Omental fat pad (tissue), 4 donors: ENCODE measurements at places on chromosomes 6 and 20.

DNA sequence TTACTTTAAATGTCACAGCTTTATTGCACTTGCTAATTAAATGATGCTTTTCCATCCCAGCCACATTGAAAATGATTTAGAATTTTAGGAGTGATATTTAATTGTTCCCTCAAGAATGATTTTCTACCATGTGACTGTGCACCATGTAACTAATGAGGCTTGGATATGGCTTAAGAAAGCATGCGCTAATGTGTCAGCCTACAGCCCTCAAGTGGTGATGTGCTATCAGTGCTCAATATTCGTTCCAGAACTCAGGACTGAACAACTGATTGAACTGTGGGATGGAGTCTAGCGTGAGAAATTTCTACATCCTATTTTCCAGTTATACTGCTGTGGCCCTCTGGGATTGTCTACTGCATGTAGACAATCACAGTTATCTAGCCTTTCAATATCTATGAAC is 71.5 kb downstream of the PKIB start:
- no peak for DNase-seq

DNA sequence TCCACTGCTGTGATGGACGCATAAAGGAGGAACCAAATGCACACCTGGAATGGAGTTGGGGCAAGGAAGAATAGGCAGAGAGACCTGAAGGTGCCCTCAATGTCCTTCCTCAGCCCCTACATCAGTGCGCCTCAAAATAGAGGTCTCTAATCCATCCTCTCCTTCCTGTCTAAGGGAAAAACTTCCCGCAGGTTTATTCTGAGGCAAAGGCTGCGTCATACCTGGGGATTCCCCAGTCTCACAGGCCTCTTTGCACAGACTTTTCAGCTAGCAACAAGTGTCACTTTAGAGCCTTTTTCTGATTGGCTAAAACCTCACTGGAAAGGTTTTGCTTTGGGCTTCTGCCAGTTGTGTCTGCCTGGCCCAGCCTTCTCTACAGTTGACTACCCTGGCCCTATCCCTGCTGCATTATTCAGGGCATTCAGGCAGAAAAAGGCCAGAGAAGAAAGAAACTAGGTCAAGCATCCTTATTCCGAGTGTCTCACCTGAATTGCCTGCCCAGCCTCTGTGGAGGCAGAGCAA is 1.8 kb upstream of the HLA-DQB1 start:
- no peak for DNase-seq

DNA sequence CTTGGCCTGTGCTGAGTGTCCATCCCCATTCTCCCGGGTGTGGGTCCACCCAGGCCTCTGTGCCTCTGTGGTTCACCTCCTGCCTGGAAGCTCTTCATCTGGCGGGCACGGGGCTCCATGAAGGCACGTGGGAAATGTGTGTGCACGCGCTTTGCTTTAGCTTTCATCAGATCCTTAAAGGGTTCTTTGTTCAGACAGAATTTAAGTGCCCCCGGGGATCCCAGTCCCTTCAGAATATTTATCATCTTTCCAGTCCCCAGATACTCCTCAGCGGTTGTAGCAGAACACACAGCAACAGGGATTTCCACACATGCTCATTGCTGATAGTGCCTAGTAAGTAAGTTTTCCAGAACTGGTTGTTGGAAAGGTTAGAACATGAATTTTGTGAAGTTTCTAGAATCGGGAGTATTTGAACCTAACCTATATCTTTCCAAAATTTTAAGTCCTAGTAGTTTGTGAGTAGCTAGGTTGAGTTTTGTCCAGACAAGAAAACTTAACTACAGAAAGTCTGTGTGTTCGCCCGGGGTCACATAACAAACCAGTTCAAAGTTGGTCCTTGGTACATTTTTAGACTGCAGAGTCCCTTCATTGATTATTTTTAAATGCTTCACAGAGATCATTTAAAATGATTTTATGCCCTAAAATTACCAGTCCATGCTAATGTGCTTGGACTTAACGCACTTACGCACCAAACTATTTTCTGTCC is 67.7 kb downstream of the RPP40 start:
- no peak for DNase-seq

- no peak for DNase-seq
These were observed 455.8 kb upstream of the MAP3K7 start for GRCh38 chr6:91042656-91043055.

- DNase-seq, result no peak
These were observed 856 bp downstream of the TP53TG5 start for GRCh38 chr20:45377269-45377668.

GRCh38 chr20:57959018-57959417 is 249.2 kb upstream of the PMEPA1 start:
- no peak for DNase-seq

- DNase-seq, result no peak
These were observed 850.0 kb downstream of the DHX35 start for GRCh38 chr20:39812116-39812515.

DNA sequence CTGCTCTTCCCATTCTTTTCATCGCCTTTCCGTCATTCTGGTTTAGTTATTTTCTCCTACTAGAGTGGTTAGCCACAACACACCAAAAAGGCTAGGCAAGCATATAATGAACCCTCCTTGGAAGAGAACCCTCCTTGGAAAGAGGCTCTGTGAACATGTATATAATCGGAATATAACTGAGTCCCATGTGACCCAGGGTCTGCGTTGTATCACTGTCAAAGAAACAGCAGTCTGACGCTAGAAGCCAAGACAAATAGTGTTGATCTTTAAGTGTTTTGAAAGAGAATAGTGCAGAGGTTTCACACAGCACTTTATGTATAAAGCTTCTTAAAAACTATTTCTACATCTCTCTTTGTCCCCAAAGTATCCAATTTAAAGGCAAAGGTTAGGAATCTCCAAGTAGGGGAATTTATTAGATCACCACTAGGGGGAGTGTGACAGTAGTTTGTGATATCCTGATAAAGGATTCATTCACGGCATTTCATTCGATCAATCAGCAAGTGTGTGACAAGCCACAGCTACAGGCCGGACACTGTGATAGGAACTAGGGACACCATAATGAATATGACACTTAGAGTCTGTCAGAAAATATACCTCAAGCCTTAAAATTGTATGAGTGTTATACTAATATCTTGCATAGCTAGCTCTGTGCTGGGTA is 395.3 kb downstream of the CD109 start:
- no peak for DNase-seq

DNA sequence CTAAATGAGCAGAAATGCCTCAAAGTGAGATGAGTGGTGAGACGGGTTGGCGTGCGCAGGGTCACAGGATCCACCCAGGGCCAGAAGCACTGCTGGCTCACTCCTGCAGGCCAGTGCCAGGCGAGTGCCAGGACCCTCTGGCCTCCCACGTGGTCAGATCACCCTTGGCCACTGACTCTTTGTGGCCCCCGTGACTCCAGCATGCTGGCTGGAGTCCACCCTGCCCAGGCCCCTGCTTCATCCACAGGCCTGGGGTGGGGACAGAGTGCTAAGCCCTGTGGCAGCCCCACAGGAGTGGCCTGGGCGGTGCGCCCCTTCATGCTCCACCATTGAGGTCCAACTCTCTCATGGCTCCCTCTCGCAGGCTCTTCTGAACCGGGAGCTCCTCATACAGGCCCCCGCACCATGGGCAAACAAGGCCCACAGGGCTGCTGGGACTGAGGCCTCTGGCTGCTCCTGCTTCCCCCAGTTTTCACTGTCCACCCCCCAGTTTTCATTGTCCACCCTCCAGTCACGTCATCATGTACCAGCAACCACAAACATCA is 61.6 kb downstream of the ABHD12 start:
- DNase-seq, result no peak

DNA sequence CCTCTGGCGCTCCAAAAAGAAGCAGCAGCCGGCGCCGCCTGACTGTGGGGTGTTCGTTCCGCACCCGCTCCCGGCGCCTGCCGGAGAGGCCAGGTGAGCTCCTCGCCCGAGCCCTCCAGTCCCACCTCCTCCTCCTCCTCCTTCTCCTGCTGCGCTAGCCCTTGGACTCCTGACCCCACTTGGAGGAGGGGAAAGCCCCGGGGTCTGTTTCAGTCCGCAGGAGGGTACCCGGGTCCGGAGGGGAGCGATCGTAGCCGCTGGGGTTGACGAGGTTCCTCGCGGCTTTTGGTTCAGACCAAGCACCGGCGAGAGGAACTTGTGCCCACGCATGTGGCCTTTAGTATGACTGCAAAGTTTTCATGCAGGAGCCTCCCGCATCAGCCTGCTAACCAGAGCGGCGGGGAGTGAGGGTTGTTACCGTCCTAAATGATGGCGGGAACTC is 493 bp downstream of the CRYBG1 start:
- no peak for DNase-seq

DNA sequence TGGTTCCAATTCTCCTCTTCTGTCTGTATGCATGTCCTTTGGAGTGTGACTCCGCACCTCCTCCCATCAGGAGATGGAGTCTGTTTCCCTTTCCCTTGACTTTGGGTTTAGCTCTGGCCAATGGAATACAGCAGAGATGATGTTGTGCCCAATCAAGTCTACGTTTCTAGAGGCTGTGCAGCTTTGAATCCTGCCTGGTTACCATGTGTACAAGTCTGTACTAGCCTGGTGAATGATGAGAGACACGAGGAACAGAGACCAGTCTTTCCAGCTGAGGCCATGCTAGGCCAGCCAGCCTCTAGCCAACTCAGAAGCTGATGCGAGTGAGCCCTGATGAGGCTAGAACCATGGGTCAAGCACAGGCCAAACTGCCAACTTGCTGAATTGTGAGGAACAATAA is 83.2 kb downstream of the LAMP5 start:
- DNase-seq, result no peak

DNA sequence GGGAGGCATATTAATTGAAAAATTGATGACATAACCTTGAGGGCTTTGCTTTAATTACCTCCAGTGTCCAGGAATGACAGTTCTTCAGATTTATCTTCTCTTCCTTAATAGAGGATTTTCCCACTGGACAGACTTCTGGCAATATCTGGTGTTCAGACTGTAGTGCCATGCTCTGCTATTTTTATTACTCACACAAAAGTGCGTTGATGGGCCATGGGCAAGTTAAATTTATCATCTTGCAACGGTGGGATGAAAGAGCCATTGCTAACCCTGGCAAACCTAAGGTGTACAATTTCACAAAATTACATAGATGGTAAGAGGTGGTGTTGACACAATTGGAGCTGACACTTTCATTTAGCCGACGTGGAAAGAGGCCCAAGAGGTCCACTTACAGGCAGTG is 253.7 kb upstream of the PLCB4 start:
- DNase-seq, result no peak

- DNase-seq, result no peak
These were observed 142.5 kb upstream of the FERMT1 start for GRCh38 chr20:6265204-6265904.

DNA sequence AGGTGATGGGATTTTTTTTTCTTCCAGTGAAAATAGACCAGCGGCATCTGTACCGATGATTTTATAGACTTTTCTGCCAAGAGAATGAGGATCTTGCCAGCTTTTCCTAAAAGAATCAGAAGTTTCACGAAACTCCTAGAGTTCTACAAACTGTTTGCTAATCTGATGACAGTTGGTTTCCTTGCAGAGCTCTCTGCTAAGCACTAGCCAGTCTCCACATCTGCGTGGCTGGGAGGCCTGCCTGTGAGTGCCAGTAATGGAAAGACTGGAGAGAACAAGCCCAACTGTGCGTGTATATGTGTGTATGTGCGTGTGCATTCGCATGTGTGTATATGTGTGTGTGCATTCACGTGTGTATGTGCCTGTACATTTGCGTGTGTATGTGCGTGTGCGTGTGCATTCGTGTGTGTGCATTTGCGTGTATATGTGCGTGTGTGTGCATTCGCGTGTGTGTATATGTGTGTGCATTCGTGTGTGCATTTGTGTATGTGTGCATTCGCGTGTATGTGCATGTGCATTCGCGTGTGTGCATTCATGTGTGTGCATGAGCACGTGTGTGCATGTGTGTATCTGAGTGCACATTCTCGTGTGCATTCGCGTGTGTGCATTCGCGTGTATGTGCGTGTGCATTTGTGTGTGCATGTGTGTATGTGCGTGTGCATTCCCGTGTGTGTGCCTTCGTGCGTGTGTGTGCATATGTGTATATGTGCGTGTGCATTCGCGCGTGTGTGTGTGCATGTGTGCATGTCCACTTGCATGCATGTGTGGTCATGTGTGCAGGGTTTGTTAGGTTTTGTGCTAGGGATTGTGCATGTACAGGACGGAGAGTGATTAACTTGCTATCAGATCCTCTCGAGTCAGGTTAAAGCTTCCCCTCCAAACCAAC is 379.4 kb downstream of the TAF4 start:
- no peak for DNase-seq

DNA sequence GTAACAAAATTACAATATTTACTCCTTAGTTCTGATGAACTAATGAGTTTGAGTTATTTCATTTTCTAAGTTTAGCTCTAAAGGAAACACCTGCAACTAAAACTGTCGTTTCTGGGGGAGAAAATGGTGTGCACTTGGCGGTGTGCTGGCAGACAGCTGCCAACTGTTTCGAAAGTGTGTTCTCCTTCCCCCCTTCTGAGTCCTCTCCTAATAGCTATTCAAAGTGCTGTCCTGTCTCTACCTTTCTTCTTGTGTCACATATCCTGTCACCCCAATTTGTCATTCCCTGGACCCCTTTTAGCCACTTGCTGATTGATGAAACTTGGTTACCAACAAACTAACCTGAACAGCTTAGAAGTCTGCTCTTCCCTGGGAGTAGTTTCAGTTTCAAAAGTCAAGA is 4.9 kb upstream of the UBE2J1 start:
- no peak for DNase-seq

DNA sequence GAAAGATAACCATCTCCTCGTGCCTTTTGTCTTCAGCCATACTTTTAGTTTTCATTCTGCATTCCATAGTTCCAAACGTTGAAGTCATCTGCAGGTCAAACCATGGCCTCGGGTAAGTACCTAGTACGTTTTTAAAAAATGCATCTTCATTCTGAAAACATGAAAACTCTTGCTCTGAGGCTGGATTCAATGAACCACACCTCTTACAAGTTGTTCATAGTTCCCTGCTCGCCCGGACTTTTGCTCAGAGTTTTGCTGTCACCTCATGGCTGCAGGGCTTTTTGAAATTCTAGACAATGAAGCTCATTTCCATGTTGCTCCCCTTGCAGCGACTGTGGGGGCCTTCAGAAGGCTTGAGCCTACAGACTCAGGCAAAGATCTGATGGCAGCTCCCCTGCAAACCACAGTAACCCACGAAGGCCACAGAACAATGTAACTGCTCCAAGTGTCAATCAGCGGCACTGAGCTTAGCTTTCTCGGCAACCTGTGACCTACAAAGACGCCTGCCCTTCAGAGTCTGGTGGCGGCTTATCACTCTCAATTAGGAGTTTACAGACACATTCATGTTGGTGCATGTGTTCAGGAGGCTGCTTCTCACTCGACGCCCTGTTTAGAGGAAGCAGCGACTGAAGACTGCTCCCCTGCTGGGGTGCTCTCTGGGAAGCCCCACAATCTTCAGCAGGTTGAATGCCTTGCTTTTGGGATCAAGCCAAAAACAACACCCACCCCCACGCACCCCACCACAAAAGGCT is 61.2 kb downstream of the FOXC1 start:
- no peak for DNase-seq

- no peak for DNase-seq
These were observed 109.8 kb downstream of the BACH2 start for GRCh38 chr6:90186637-90187371.

DNA sequence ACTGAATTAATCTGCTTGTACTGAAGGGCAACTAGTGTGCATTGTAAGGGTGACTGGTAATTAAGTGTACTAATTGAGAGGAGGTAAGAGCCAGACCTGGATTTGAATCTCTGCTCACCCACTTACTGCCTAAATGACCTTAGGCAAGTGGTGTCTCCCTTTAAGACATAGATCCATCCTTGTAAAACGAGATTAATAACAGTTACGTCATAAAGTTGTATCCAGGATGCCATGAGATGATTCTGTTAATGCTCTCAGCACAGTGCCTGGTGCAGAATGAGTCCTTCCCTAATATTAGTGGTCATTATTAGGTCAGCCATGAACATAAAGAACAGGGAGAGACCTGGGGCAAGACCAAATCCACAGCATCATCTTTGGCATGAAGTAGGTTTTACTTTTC is 470.1 kb downstream of the MAFB start:
- DNase-seq, result no peak
